Right atrium auricular region (tissue), 2 donors: ENCODE measurements at places on chromosomes 12 and 14. TPM values are rescaled to one million over a fixed set of nuclear protein-coding genes. Genes with fewer than 3 reads are reported as not detected.

Gene IRAK3
- 12.3 TPM for total RNA-seq

Gene ELK3
- 15.1 TPM for total RNA-seq

Gene CLEC9A
- not detected for total RNA-seq

Gene PRR4
- not detected for total RNA-seq

Gene P2RX2
- total RNA-seq, result not detected

Gene TIMELESS
- 3.0 TPM for total RNA-seq

DNA sequence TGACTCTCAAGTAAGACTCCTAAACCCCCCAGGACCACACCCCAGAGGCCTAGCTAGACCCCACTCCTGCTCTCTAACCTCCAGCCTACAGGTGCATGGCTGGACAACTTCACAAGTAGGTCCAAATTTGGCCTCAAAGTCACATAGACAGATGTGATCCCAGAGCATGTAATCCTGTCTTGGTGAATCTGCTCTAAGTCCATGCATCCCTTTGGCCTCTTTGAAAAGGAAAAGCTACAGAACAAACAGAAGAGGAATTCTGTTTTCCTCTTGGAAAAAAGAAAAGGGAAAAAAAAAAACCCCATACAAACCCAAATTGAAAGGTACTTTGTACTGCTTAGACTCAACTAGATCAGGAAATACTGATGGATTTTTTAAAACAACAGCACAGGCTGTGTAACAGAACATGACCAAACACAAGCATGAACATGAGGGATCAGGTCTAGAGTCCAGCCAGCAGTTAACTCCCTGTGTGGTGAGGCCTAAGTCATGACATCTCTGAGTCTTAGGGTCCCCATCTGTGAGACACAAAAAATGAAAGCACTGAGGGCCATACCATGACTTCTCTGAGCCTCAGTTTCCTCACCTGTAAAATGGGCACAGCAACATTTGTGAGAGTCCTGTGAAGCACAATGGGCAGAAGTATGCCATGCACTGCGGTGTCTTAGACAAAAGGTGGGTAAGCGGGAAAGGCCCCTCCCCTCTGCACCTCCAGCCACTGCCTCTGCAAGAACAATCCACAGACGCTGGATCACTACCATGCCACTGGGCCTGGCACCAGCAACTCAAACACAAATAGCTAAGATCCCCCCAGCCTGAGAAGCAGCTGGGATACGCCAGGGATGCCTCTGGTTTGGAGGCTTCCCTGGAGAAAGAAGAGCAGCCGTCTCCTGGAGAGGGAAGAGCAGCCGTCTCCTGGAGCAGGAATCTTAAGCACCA lies 9.9 kb downstream of the PITPNM2 start:
- H3K27ac ChIP-seq, result peak overlapping the region; percentile 72
- no peaks in the 10 kb centered on the region for H3K4me1 ChIP-seq
- no peaks in the 10 kb centered on the region for H3K27me3 ChIP-seq
- no peak overlapping the region for H3K4me3 ChIP-seq
- DNase-seq, result no peak

DNA sequence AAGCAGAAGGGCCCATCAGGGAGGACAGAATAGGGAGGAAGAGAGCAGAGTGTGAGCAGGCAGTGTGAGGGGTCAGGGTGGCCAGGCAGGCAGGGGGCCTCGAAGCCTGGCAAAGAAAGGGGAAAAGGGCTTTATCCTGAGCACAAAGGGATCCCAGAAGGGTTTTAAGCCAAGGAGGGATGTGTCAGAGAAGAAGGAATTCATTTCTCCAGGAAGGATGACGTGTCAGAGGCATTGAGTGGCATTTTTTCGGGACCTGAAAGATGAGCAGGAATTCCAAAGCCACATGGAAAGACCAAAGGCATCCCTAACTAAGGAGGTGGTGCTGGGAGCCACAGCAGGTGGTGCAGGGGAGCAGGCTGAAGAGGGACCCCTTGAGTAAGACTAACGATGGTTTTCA lies 132.1 kb downstream of the DICER1 start:
- H3K36me3 ChIP-seq, result no peaks in the 10 kb centered on the region
- no peak overlapping the region for H3K4me3 ChIP-seq
- no peaks in the 10 kb centered on the region for H3K4me1 ChIP-seq

DNA sequence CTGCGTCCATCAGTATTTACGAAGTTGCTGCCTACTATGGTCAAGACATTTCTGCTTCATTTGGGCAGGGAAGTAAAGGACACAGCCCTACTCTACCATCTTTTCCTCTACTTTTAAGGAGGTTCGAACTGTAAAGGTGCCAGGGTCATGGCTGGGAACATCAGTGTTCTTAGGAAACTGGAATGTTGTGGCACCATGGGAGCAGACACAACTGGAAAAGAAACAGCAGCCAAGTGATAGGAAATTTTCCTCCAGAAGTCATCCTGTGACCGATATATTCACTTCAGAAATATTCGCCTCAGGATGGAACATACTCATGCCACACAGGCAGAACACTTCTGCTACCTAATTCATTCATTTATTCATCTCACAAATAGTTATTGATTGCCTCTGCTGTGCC lies 104.4 kb downstream of the ETV6 start:
- H3K4me1 ChIP-seq, result peaks cover 60% of the 10 kb centered on the region
- no peak for DNase-seq
- H3K36me3 ChIP-seq, result no peaks in the 10 kb centered on the region
- no peak overlapping the region for H3K4me3 ChIP-seq
- peak overlapping the region; percentile 79 for H3K27ac ChIP-seq

DNA sequence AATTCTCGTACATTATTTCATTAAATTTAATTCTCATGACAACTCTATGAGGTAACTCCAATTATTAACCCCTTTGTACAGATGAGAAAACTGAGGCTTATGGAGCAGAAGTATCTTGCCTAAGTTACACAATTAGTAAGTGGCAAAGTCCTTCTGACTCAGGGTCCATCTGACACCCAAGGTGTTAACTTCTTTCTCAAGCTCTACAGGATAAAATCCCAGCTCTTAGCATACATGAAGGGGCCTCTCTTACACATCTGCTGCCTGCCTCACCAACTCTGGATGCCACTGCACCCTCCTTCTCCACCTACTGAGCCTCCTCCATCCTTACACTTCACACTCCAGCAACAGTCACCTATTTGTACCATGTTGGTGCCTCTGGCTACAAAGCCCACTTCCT lies 4.3 kb upstream of the KRT72 start:
- peaks cover 1% of the 10 kb centered on the region for H3K27me3 ChIP-seq
- DNase-seq, result no peak
- no peak overlapping the region for H3K27ac ChIP-seq
- H3K4me3 ChIP-seq, result no peak overlapping the region

DNA sequence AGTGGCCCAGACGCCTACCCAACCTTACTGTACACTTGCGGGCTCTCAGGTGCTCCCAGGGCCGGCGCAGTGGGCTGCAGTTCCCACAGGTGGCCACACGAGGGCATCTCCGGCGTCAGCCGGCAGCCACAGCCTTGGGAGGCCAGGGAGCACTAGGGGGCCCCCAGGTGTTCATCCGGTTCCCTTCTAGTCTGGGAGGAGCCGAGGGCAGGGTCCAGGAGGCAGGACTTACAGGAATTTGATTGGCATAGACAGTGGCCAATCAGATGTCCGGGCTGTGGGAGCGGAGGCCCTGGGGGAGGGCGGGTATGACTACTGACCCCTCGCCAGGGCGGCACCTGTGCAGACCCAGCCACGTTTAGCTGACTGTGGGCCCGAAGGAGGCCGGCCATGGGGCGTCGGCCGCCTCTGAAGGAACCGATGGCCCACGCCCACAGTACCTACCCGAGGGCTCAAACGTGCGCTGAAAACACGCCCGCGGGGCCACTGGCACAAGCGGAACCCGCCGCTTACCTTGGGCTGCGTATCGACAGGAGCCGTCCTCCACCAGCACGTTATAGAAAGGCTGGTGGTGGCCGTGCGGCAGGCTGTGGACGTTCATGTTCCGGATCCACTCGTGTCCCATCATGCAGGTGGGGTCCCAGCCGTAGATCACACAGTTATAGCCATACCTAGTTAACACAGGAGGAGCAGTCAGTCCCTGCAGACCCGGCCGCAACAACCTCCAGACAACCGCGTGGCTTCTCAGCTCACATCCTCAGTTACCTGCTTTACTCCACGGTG lies 34.8 kb downstream of the FBXO21 start:
- H3K36me3 ChIP-seq, result peaks cover 76% of the 10 kb centered on the region
- H3K4me1 ChIP-seq, result no peaks in the 10 kb centered on the region
- DNase-seq, result no peak
- no peak overlapping the region for H3K27ac ChIP-seq
- no peaks in the 10 kb centered on the region for H3K27me3 ChIP-seq

DNA sequence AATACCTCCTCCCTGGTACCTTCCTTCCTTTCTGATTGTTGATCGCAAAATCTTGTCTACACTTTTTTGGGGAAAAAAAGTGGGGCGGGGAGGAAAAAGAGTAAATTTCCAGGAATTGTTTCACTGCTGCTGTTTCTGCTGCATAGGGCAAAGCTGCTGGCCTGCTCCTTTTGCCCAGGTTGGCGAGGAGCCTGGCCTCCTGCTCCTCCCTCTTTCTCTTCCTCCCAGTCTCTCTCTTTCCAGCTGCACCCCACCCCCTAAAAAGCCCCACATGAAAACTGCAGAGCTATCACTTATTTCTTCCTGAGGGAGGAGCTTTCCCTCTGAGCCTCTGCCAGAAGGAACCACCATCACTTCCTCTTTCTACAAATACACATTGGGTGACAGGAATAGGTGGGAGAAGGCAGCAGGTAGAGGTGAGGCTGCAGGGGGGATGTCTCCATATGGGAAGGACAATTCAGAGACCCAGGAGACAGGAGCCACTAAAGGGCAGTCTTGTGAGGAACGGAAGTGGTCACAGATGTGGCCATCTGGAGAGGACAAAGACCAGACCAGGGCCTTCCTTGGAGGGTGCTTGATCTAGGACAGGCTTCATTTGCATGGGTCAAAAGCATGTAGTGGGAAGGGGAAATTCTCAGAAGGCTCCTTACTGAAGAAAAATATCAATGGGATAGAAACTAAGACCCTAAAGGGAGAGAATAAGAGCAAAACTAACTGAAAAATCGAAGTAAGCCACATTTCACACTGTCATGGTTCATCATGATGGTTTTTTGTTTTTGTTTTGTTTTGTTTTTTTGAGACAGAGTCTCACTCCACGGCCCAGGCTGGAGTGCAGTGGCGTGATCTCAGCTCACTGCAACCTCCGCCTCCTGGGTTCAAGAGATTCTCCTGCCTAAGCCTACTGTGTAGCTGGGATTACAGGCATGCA lies 14.8 kb downstream of the ZBTB39 start:
- no peak for DNase-seq
- H3K27me3 ChIP-seq, result no peaks in the 10 kb centered on the region
- peaks cover 32% of the 10 kb centered on the region for H3K4me1 ChIP-seq
- H3K36me3 ChIP-seq, result no peaks in the 10 kb centered on the region

DNA sequence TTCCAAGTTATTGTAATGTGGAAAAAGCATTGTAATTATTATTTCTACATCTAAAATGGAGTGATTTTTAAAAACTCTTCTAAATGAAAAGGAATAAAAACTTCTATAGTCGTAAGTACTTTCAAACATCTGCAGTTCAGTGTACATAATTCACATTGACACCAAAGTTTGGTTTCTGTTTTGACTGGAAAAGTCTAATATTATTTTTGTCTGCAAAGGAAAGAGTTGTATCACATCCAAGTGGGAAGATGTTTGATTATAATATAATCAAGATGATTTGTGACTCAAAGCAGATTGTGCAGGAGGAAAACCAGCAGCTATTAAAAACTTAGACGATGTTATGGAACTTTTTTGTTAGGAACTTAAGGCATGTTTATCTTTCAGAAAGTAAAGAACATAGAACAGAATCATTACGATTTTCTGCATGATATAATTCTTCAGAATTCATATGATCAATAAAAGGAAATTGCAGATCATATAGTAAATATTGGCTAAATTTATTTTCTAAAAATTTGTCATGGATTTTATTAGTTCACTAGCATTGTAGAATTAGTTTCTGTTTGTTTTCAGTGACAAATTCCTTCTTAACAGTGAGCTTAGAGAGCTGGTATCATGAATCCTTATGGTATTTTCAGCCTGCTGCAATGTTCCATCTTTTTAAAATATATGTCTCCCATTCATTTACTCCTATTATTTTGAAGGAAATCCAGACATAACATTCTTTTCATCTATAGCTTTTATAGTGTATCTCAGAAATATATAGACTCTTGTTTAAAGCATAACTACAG lies 145.8 kb downstream of the MIPOL1 start:
- H3K4me3 ChIP-seq, result no peak overlapping the region
- H3K27me3 ChIP-seq, result no peaks in the 10 kb centered on the region
- no peak for DNase-seq
- no peaks in the 10 kb centered on the region for H3K36me3 ChIP-seq
- H3K4me1 ChIP-seq, result no peaks in the 10 kb centered on the region

DNA sequence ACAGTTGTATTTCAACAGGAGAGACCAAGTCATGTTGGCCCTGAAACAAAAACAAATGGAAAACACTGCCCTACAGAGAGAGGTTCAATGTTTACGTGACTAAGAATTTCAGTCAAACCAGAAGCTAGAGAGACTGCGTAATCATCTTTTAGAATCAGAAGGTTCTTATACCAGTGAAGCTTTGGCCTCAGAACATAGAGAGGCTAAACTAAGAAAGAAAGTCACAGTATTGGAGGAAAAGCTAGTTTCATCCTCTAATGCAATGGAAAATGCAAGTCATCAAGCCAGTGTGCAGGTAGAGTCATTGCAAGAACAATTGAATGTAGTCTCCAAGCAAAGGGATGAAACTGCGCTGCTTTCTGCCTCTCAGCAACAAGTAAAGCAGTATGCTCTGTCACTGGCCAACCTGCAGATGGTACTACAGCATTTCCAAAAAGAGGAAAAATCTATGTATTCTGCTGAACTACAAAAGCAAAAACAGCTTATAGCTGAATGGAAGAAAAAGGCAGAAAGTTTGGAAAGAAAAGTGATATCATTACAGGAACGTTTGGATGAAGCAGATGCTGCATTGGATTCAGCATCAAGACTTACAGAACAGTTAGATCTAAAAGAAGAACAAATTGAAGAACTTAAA lies 32.5 kb upstream of the NUAK1 start:
- H3K27me3 ChIP-seq, result no peaks in the 10 kb centered on the region
- no peak overlapping the region for H3K27ac ChIP-seq
- H3K4me1 ChIP-seq, result no peaks in the 10 kb centered on the region
- no peak overlapping the region for H3K4me3 ChIP-seq
- DNase-seq, result no peak
- H3K36me3 ChIP-seq, result no peaks in the 10 kb centered on the region
